ENCODE measurements at places on chromosomes 3 and 15.
A peak's percentile ranks its signal among the peaks of the same experiment; 100 is the strongest.

DNA sequence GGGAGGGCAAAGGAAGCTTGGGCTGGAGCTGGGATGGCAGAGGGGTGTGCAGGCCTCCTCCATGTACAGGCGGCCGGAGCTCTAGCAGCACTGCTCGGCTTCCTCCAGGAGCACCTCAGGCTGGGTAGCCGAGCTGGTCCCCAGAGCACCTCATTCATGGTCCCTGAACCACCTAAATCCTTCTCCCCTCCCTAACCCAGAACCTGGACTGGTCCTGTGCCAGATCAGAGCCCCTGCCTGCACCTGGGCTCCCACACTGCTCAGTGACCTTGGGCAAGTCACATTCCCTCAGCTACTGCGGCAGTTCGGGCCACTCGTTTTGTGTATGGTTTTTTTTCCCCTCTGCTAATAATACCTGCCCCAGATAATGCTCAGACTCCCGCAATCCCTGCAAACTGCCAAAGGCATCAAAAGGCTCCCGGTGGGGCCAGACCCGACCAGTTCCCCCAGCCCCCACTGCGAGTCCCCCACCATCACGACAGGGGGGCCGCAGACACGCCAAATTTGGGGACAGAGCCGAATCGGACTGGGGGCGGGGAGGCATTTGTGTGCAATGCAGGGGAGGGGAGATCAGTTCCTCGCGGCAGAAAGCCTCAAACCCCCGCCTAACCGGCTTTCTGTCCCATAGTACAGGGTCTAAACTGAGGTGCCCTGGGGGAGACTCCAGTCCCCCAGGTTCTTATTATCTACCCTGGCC lies 1.3 kb downstream of the SEMA7A start:
- peak; percentile 32 for DNase-seq

GRCh38 chr3:5191555-5192304 lies 4.2 kb downstream of the EDEM1 start:
- no peak for DNase-seq

GRCh38 chr3:65878831-65879230 lies 159.9 kb downstream of the MAGI1 start:
- no peak for DNase-seq

- no peak for DNase-seq
Measured at GRCh38 chr3:13071695-13072094, 1.5 kb downstream of the IQSEC1 start.

- DNase-seq: peak; percentile 61
Measured at GRCh38 chr3:13657660-13658435, 108.9 kb downstream of the FBLN2 start.

- DNase-seq: no peak
Measured at GRCh38 chr3:20185331-20185678, 701 bp downstream of the SGO1 start.

DNA sequence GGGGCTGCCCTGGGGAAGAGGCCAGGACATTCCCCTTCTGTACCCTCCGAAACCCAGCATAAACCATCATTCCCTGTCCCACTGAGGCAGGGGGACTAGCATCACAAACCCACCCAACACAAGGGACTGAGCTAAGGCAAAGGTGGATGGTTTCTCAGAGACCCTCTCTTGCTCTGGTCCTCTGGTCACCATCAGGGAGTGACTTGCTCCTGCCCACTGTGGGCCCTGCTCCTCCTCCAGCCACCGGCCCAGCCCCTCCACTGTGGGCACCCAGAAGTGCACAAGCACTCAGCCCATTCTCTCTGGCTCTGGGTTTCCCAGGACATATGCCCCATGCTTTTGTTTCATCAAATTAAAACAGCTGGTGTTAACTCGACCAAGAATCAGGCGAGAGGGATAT lies 44.9 kb downstream of the PTH1R start:
- DNase-seq: no peak

DNA sequence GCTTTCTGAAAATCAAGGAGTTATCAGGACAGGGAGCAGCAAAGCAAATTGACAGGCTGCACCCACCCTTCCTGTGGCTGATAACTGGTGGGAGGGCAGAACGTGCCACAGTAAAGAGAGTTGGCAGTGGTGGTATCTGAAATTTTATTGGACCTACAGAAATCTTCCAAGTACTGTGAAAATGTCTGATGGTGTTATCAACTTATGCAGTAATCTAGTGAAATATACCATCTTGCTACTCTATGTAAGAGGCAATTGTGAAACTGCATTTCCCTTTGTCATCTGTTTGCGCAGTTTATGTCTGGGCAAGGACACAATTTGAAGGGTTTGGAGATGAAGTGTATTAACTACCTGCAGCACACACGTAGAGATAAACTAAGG lies 1.5 kb downstream of the PLCL2 start:
- peak; percentile 36 for DNase-seq

DNA sequence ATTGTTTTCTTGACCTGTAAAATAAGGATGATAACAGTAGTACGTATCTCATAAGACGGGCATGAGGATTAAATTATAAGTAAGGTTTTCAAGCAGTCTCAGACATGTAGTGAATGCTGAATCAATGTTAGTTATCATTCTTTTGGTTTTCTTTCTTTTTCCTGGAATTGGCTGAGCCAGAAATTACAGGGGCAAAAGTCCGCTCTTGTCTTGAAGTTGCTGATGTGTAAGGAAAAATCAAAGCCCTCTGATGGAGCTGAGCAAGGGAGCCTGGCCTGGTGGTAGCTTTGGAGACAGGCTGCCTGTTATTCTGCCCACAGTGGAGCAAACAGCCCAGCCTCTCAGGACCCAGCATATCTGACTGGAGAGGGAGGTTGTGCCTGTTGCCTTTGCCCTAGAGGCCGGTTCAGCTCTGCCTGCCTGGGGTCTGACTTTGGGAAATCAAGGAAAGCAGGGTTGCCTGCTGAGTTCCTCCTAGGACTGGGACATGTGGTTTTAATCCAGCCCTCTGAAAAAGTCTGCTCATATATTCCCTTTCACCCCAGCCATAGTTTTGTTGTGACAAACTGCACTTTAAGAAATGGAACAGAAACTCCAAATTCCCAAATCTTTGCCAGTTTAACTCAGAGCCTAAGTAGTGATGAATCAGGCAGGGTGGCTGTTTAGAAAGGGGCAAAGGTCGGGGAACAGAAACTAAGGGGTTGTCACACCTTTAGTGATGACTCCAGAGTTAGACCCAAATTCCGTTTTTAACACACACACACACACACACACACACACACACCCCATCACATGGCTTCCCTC lies 40.1 kb downstream of the GASK1A start:
- DNase-seq: no peak

- DNase-seq: no peak
Measured at GRCh38 chr15:68497206-68497910, 65.4 kb upstream of the ITGA11 start.

GRCh38 chr15:57654153-57654852 lies 52.2 kb upstream of the POLR2M start:
- no peak for DNase-seq

- no peak for DNase-seq
Measured at GRCh38 chr3:149630806-149631205, 27.0 kb downstream of the WWTR1 start.

DNA sequence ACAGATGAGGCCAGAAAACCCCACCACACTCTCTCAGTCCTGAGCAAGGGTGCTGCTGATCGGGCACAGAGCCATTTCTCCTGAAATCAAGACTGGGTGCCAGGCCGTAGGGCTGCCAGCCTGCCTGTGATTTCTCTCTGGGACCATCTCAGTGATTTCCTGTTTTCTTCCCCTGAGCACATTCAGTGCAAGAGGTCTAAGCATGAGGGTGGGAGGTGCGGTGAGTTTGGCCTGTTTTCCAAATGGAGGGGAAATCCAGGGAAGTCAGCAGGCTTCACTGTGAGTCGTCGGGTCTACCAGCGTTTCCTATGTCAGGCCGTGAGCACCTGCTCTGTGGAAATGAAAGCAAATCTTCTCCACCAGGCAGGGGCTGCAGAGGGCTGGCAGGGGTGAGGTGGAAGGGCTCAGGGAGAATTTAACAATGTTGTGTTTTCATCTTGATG lies 82.3 kb downstream of the ST6GAL1 start:
- no peak for DNase-seq

DNA sequence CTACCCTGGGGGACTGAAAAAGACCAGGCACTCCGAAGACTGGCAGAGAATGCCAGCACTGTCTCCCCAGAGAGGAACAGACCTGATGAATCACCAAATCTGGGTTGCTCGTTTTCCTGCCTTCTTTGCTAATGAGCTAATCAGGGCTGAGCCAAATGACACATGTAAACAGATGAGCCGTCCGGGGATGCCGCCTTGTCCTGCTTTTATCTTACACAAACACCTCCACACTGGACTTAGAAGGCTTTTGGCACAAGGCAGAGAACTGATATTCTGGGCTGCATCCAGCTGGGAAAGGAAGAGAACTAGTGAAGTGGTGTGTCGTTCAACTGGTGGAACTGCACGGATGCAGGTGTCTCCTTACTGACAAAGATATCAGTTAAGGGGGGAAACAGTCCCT lies 88.1 kb downstream of the MECOM start:
- no peak for DNase-seq

DNA sequence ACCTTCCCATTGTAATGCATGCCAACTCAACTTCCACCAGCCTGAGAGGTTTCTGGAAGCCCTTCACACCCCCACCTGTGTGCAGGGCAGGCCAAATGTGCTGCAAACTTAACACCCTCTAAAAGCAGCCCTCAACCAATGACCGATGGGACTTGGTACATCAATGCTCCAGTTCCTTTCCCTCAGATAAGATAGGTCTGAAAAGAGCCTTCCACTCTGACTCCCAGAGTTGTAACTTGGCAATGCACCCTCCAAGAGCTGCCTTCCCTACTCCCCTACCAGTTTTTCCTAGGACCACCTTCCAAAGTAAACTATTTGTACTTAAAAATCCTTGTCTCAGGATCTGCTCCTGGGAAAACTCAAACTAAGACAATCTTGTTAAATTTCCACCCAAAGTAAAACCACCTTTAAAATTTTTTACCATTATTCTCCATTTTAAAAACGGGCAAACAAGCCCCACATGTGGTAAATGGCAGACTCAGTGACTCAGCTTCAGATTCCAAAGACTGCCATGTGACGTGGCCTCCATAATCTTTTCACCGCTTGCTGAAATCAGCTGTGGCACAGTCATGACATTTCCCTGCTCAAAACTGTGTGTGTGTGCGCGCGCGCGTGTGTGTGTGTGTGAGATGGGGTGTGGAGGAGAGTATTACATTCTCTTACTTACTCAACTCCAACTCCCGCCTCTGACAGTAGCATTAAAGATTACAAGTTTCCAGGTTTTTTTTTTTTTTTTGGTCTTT lies 17.2 kb downstream of the RASGRP1 start:
- DNase-seq: no peak

DNA sequence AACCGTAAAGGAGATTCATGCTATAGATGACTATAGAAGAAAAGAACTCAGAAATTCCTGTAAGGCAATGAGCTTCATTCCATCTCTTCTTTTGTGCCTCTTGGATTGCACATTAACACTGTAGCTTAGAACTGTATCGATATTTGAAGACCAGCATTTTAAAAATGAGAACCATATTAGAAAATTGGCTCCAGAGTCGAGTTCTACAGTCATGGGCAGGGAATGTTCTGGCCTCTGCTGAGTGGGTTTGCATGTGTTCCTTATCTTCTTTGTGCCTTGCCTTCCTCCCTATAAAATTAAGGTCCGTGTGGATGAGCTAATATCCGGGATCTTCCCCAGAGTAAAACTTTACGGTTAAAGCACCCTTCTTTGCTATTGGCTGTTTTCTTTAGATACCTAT lies 77.4 kb upstream of the PLCL2 start:
- no peak for DNase-seq

DNA sequence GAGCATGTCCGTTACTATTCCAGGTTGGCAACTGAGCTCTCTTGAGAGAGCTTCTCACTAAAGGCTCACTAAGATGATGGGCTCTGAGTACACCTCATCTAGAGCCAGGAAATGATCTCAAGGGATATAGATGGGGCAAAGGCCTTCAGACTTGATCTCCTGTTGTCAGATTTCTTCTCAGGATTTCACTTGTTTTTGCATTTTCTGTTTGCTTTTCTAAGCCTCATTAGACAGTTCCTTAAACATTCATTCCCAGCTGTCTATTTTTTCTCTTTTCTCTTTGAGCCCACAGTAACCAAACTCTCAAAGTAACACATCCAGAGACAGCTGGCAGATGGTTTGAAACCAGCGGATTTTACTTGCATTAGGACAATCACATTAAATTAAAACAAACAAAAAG lies 28.4 kb upstream of the ARL8B start:
- no peak for DNase-seq

- peak; percentile 49 for DNase-seq
Measured at GRCh38 chr3:160400030-160400701, 716 bp downstream of the SMC4 start.

DNA sequence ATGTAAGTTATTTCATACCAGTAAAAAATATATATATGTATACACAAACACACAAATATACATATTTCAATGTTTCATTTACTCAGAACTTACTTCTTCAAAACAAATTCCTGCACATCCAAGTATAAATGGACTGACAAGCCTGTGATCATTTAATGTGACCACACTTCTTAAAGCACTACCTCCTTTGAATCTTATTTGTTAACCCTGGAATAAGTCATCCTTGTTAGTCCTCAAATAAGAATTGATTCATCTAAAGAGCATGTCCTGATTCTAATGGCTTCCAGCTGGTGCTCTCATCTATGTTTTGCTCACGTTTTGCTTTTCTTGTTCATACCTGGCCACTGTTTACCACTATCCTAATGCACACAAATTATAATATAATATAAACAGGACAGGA lies 103.9 kb upstream of the UBP1 start:
- no peak for DNase-seq

GRCh38 chr15:65801229-65801805 lies 9.2 kb upstream of the DENND4A start:
- DNase-seq: peak; percentile 60

- no peak for DNase-seq
Measured at GRCh38 chr3:122697952-122698620, 17.4 kb downstream of the PARP14 start.

- DNase-seq: no peak
Measured at GRCh38 chr3:13624021-13624420, 75.1 kb downstream of the FBLN2 start.

DNA sequence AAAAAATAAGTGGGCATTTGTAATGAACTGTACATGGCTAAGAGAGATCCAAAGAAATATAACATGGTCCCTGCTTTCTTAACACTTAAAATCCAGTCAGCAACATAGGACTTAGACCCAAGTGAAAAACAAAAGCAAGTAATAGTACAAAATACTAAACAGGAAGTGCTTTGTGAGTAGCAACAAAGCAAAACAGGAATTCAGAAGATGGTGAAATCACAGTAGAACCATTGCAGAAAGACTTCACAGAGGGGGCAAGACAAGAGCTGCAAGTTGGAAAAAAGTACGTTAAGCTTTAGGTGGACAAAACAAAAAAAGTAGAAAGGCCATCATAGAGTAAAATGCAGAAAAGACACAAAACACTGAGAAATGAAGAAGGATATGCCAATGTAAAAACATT lies 116.0 kb downstream of the TBC1D5 start:
- DNase-seq: no peak

GRCh38 chr15:91152896-91153581 lies 53.0 kb downstream of the SV2B start:
- DNase-seq: no peak

DNA sequence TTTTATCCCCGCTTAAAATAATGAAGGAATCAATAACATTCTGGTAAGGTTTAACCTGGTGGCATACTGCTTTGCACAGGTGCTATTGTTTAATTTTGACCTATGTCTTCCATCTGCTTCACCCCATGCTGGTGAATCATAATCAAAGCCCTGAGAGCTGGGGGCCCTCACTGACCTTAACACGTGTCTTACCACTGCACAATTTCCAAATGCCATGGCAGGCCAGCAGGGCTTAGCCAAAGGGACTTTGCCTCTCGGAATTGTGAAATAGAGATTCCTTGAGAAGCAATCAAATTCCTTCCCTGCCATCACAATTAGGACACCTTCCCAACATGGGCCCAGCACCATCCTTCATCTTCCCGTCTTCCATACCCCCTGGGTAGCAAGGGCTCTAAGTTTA lies 242.6 kb upstream of the THBS1 start:
- DNase-seq: no peak

All from KBM-7 (cell line).